AG04449 (cell line): ENCODE measurements at places on chromosomes 4 and X.

- DNase-seq = no peak
These were observed 147.1 kb downstream of the FAT4 start for GRCh38 chr4:125461676-125462363.

DNA sequence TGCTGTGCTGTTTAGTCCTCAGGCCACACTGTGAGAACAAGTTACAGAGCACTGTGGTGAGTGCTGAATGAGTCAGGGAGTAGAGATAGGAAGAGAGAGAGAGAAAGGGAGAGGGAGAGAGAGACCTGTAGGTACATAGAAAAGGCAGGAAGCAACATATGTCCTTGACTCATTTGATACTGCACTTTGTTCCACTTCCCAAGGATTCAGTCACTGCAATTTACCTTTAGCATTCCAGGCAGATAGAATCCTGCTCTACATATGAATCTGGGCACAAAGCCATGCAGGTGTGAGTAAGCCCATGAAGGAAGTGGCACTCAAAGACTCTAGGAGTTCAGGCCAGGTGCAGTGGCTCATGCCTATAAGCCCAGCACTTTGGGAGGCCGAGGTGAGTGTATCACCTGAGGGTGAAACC is 1.0 kb upstream of the DAPP1 start:
- DNase-seq = no peak

- DNase-seq = no peak
These were observed 48.9 kb downstream of the SLC34A2 start for GRCh38 chr4:25704516-25704915.

- DNase-seq = no peak
These were observed 4.3 kb downstream of the PSAPL1 start for GRCh38 chr4:7430368-7430964.

DNA sequence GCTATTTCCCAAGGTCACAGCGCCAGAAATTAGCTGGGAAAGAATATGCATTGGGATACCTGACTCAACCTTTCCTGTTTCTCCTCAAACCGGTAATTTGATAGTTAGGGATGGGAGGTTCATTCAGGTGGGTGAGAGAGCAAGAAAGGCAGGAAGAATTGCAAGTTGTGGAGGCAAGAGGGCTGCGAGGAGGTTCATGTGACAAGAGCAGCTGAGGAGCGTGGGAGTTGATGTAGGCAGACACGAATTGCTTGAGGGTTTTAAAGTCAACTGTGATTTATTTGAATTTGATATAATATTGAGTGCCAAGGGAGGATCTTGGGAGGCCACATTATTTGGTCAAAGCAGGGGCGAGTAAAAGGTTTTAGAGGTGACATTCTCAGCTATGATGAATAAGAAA is 329.0 kb downstream of the STIM2 start:
- DNase-seq = no peak

GRCh38 chr4:113141901-113142346 is 92.5 kb downstream of the ANK2 start:
- DNase-seq = peak; percentile 5

GRCh38 chr4:12689457-12689856 is 794.7 kb downstream of the RAB28 start:
- DNase-seq = no peak

- DNase-seq = no peak
These were observed 7.0 kb upstream of the CDKN2AIP start for GRCh38 chr4:183437452-183437851.
